ENCODE measurements at places on chromosomes 1 and 21.

DNA sequence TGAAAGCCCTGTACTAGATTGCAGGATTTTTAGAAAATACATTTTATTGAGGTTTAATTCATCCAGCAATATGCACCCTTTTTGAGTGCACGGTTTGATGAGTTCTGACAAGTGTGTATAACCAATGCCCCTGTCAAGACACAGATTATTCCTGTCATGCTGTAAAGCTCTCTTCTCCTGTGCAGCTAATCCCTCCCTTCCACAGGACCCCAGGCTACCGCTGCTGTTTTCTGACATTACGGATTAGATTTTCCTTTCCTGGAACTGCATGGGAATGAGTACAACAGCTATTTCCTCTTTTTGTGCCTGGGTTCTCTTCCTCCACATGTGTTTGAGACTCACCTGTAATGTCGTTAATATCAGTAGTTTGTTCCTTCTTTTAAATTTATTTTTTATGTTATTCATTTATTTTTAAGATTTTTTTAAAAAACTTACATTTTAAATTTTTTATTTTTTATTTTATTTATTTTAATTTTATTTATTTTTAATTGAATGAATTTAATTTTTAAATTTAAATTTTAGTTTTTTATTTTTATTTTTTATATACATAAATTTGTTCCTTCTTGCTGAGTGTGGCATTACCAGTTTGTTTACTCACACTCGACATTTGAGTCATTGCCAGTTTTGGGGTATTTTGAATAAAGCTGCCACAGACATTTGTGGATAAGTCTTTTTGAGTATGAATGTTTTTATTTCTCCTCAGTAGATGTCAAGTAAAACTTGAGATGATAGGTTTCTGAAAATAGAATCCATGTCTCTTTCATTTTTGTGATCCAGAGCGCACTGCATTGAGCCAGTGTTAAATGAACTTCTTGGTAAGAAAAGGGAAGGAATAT lies 79.0 kb upstream of the B3GALT5 start:
- DNase-seq: no peak

DNA sequence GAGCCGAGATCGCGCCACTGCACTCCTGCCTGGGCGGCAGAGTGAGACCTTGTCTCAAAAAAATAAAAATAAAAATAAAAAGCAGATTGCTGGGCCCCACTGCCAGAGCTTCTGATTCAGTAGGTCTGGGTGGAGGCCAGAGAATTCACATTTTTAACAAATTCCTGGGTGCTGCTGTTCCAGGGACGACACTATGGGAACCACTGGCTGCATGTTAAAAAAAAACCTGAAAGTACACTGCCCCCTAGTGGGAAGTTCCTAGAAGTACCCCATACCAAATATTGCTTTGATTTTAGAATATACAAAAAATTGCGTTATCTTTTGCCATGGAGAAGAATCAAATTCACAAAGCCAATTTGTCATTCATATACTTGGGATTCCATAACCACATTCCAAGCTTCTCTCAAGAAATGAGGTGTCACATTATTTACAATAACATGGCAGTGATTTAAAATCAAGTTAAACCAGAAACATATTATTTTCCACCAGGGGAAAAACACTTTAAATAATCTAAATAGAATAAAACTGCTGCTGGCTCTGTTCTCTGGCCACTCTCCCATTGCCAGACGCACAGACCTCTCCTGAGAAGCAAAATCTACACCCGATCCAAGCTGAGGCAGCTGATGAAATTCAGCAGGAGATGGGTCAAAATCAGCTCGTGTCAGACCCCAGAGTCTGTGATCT lies 27.4 kb downstream of the SYF2 start:
- no peak for DNase-seq

GRCh38 chr1:8678673-8679394 lies 138.6 kb downstream of the RERE start:
- DNase-seq: no peak

GRCh38 chr1:14913482-14914177 lies 239.9 kb upstream of the TMEM51 start:
- DNase-seq: no peak

DNA sequence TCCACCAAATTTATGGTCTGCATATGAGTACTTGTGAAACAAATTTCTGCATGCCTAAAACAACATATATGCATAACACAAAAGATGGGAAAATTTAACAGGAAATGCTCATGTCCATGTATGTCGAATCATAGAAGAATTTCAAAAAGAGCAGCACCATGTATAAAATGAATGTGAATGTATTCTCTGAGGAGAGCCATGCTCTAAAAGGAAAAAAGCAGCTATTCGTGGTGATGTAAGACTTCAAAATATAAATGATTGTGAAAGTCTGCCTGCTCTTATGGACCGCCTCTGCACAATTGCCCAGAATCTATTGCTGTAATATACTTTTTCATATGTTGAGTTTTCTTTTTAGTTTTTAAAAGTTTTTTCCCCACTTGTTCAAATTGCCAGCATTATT lies 66.8 kb downstream of the EPB41 start:
- no peak for DNase-seq

Data from stimulated activated CD8-positive, alpha-beta memory T cell treated with anti-CD3 and anti-CD28 coated beads, Interleukin-4, amount 100 ng/mL, for 1 hour (primary cell).